Stimulated activated CD4-positive, alpha-beta T cell treated with anti-CD3 and anti-CD28 coated beads, Interleukin-1b, Interleukin-23, amount 100 ng/mL, for 4 hours (primary cell): ENCODE measurements at places on chromosomes 11 and 22.

DNA sequence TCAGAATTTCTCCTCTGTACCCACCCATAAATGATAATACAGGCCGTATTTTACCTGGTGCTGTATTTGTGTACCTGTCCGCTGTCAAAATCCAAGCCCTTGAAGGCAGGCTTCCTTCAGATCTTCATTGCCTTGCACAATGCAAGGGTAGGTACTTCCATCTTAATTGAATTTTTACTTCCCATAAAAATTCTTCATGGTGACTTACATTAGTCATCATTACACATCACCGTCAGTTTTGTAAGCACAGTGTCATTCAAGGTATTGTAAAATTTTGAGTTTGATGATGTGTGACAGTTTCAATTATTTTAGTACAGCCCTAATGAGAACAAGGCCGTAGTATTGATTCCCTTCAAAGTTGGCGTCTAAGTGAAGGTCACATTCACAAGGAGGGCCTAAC, 770 bp upstream of the TSG101 start:
- no peak for DNase-seq

DNA sequence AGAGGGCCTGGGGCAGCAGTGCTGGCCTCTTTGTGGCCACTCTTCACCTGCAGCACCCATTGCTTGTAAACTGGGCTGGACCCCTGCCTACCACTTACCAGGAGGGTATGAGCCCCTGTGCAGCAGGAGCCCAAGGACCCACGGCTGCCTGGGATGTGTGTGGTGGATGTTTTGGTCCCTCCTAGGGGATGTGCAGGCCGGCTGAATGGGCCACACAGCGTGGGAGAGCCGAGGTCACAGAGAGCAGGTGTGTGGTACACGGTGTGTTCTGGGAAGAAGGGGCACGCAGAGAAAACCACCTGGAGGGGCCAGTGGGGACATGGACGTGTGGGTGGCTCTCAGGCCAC, 19.3 kb upstream of the GNB1L start:
- DNase-seq = no peak

DNA sequence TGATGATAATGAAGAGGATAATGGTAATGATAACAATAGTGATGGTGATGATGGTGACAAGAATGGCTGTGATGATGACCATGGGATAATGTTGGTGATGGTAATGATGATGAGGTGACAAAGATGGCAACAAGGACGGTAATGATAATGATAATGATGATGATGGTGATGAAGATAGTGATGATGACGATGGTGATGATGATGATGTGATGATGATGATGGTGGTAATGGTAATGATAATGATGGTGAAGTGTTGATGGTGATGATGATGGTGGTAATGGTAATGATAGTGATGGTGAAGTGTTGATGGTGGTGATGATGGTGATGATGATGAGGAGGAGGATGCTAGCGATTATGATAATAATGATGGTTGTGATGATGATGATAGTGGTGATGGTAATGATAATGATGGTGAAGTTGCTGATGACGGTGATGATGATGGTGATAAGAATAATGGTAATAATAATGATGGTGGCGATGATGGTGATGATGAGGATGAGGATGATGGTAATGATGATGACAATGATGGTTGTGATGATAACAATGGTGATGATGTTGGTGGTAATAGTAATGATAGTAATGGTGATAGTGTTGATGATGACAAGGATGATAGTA, 54.7 kb upstream of the OPCML start:
- no peak for DNase-seq

GRCh38 chr22:46792841-46793261, 30.4 kb downstream of the TBC1D22A start:
- no peak for DNase-seq

GRCh38 chr22:47074105-47074504, 311.7 kb downstream of the TBC1D22A start:
- DNase-seq = no peak
